ENCODE measurements at places on chromosomes 6 and 20.

DNA sequence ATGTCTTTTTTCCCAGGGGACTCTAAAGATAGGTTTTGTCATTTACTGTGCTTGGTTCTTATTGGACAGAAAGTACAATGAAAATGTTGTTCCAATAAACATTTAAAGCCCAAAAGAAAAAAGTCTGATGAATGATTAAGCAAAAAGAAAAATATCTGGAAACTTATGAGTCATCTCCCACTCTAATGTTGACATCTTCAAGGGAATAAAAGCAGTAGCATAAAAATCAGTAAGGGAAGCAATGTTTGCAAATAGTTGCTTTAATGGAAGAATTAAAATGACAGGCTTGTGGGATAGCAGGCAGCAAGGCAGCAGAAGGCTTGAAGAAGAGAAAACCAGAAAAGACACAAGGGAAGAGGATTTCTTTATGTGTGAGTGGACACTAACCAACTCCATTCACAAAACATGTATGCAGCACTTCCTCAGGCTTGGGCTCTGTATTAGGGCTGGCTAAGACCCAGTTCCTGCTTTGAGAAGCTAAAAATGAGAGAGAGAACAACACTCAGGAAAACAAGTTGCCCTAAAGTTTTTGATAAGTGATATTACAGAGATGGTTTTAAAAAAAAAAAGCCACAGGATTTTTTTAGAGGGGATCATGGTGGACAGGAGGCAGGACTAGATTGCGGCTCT, 263.2 kb upstream of the NT5E start:
- DNase-seq, result no peak

GRCh38 chr6:23611776-23612381, 514.1 kb upstream of the NRSN1 start:
- no peak for DNase-seq

- DNase-seq, result no peak
These were observed 276.4 kb upstream of the MOCS1 start for GRCh38 chr6:40210628-40211056.

GRCh38 chr6:96016334-96017069, 728 bp downstream of the FUT9 start:
- DNase-seq, result no peak

DNA sequence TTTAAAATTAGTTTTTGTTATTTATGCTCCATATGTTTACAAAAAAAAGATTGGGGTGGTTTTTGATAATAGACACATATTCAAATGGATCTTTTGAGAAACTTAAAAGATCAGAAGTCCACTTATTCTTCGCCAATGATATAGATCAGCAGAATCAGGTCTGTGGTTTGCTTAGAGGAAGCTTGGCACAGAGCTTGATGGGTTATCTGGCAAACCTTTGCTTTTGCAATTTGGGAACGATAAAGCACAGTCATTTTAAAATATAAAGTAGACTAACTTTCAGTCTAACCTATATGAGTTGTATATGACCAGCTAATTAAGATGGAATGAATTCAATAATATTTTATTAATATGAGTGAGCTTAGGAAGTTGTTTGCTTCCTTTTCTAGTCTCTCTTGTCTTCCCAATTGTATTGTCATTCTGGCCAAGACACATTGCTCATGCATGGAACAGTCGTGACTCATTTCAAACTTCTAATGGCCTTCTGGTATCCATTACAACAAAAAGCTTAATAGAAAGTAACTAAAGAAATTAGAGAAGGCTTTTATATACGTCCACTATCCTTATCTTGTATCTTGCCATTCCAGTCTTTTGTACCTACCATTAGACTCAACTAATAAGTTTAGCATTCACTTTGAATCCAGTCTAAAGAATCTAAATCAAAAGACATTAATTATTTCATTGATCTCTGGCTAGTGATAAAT, 118.7 kb downstream of the TBX18 start:
- DNase-seq, result peak; percentile 79

- peak; percentile 20 for DNase-seq
These were observed 1.0 kb upstream of the TOMM34 start for GRCh38 chr20:44961011-44961869.

DNA sequence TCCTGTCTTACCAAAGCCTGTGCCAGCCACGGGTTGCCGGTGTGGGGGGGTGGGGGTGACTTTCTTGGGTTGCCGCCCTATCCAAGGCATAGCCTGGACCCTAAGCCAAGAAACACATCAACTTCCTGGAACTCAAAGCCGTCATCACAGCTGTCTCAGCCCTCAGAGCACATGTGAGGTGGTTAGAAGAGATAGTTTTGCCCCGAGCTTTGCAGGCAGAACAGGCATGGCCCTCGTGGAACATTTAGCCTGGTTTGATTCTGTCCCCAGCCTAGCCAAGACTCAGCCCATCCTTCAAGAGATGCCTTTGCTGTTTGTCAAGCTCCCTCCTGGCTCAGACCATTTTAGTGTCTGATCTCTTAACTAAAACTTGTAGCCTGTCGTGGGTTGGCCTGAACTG, 64.9 kb downstream of the RREB1 start:
- DNase-seq, result peak; percentile 77
